Activated T-helper 17 cell treated with anti-CD3 and anti-CD28 coated beads, Interleukin-2, amount 50 U/mL, for 72 hours (primary cell): ENCODE measurements at places on chromosomes 1 and 21.

GRCh38 chr1:245319094-245319493 is 164.3 kb downstream of the KIF26B start:
- no peak for ATAC-seq

DNA sequence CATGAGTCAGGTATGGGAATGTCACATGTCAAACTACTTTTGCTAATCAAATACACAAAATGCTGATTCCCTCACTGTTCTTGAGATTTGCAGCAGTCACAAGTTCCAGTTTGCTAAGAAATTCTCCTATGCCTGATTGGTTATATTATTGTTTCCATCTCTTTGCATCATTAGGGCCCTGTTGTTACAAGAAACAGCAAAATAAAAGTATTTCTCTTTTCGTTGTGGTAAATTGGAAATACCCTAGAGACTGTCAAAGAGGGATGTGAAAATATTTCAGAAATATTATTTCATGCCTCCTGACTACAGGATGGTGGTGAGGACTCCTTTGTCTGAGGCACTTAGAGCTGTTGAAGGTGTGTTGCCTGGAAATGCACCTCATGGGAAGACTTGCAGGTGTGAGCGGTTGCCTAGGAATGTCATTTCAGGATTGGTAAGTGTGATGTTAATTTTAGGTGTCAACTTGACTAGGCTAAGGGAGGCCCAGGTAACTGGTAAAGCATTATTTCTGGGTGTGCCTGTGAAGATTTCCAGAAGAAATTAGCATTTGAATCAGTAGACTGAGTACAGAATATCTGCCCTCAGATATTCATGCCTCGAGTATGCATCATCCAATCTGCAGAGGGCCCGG is 117.4 kb downstream of the ROR1 start:
- no peak for ATAC-seq

DNA sequence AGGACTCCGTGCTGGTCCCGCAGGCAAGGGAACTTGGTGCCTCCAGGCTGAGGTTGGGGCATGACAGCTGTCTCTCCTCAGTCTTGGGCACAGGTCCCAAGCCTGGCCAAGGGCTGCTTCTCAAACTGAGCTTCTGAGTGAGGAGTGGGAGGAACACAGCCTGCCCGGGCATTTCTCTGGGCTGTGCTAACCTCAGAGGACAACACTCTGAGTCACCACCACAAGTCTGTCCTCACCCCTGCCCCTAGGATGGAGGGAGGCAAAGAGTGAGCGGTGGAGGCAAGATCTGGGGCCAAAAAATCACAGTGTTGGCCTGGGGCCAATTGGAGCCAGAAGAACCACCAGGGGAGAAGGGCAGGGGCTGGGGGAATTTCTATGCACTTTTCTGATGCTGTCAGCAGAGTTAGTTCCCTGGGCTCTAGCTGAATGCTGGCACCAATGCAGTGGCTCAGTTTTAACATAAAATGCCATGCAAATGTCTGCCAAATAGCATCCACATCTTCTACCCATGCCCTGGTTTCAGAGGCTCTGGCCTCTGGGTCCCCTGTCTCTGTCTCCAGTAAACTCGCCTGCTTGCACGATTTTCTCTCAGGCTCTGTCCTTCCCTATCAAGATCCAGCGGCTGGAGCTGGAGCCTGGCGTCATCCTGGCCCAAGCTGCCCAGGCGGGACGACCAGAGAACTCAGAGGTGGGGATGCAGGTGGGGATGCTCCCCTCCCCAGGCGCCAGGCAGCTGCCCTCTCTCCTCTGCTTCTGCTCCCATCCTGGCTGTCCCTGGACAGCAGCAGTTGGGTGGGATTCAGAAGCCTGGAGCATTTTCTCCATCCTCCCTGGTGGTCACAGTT is 11.0 kb upstream of the CDK18 start:
- ATAC-seq, result peak; percentile 81

DNA sequence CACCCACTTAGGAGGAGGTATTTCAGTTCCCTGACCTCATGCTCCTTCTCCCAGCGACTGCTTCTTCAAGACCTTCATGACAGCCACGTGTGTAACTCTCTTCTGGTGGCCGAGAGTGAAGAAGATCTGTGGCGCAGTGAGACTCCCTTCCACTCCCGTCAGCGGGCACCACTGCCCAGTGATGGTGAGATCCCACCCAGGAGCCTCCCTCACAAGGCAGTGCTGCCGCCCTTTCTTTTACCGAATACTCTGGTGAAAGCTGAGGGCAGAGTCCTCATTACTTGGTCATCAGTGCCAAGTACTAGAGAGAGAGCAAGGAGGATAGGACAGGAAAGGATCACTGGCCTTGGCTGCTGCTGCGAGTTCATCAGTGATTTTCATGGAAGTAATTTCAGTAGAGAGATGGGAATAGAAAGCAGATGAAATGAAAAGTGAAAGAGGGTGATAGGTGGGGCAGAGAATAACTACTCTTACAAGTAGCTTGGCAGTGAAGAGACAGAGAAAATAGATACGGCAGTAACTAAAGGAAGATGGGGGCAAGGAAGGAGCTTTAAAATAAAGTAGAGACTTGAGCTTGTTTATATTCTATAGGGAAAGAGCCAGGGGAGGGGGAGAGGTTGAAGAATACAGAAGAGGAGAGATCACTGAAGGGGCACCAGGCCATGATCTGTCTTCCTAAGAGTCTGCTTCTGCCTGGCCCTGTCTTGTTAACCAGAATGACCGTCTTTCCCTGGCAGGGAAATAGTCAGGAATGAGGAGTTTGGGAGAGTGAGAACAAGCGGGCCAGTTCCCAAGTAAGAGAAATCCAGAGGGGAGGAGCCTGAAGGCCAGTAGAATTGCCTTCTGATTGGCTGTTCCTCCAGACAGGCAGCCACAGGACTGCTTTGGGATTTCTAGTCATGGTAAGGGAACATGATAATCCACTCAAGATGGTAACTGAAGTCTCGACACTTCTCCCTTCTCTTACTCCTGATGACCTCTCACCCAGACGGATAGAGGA is 18.3 kb downstream of the HYI start:
- no peak for ATAC-seq

DNA sequence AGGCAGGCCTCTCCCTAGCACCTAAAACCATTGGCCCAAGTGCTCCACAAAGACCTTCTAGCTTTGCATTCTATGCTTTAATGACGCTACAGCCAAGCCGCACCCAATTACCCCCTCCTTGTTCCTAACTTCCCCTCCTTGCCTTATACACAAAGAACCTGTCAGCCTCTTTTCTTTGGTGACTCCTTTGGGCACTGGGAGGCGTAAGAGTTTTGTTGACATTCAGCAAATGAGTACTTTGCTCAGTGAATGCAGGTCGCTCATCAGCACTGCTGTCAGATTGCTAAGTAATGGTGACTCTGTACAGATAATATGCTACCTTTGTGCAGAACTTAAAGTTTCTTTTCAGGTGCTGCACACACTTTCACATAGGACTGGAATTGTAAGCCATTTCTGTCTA is 187.6 kb upstream of the FAM78B start:
- ATAC-seq, result no peak

- ATAC-seq, result no peak
These were observed 59.9 kb upstream of the SELENON start for GRCh38 chr1:25740071-25740470.
